ENCODE measurements at places on chromosomes 3 and 15.

DNA sequence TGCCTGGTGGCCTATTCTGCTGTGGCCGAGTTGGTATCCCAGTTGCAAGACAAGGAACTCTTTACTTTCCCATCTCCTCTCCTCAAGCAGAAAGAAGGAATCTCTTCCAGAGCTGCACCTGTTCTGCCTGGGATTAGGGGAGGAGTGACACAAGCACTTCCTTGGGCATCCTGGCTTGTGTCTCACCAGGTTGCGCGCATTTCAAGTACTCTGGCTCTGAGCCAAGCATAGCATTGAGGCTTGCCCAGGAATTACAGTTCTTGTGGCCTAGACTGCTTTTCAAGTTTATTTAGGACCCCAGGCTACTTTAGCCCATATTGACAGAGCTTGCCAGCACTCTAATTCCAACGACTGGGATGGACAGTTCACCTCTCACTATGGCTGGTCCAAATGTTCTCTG, 150.5 kb downstream of the RSRC1 start:
- no peak for DNase-seq

DNA sequence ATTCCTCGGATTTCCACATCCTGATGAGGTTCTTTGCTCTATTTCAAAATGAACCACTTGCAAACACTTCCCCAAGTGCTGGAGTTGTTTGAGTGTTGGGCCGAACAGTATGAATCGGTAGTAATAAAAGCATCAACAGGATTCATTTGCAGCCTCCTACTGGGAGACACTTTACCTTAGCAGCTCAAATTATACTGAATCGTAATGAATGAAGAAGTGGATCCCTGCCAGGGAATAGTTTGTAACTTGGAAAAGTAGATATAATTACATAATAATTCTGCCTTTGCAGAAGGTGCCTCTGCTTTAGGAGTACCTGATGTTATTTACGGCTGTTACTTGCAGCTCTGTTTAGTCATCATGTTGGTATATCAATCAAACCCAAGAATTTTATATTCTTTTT, 669.1 kb downstream of the CADM2 start:
- no peak for DNase-seq

- DNase-seq = no peak
Measured at GRCh38 chr3:49627634-49628033, 46.5 kb upstream of the APEH start.

- DNase-seq = no peak
Measured at GRCh38 chr3:141193066-141193830, 38.4 kb upstream of the PXYLP1 start.

- DNase-seq = no peak
Measured at GRCh38 chr15:88635318-88635717, 3.5 kb upstream of the ISG20 start.

GRCh38 chr3:119245778-119246177, 5.1 kb upstream of the B4GALT4 start:
- no peak for DNase-seq

- no peak for DNase-seq
Measured at GRCh38 chr15:65773386-65774111, 18.5 kb downstream of the DENND4A start.

Data from stimulated activated CD4-positive, alpha-beta T cell treated with anti-CD3 and anti-CD28 coated beads, Interleukin-1b, Interleukin-23, amount 100 ng/mL, for 1 hour (primary cell).